ENCODE measurements at places on chromosomes 2 and 18.

DNA sequence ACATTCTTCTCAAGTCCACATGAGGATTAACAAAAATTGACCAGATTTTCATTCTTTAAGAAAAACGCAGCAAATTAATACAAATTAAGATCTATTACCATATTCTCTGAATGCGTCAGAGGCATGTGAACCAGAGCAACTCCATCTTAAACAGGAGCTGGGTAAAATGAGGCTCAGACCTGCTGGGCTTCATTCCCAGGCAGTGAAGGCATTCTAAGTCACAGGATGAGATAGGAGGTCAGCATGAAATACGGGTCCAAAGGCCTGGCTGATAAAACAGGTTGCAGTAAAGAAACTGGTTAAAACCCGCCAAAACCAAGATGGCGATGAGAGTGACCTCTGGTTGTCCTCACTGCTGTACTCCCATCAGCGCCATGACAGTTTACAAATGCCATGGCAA, 217.6 kb downstream of the RDH14 start:
- DNase-seq = no peak

DNA sequence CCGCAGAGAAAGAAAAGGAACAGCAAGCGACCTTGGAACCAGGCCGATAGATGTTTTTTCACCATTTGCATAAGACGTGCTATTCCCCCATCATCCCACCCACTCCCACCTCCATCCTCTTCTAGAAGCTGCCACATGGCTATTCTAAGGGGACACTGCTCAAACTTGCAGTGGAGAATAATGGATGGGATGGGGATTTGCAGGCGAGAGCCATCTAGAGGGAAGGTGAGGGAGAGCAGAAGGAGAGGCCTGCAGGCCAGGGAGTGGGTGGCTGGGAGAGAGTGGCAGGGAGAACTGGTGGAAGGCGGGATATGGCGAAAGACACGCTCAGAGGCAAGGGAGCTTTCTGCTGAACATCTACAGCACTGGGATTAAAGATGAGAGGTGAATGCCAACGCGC, 84.9 kb downstream of the MAPK4 start:
- no peak for DNase-seq

- DNase-seq = no peak
Measured at GRCh38 chr2:182366628-182367027, 60.2 kb downstream of the PDE1A start.

- DNase-seq = no peak
Measured at GRCh38 chr2:183291436-183291835, 167.2 kb downstream of the NUP35 start.

DNA sequence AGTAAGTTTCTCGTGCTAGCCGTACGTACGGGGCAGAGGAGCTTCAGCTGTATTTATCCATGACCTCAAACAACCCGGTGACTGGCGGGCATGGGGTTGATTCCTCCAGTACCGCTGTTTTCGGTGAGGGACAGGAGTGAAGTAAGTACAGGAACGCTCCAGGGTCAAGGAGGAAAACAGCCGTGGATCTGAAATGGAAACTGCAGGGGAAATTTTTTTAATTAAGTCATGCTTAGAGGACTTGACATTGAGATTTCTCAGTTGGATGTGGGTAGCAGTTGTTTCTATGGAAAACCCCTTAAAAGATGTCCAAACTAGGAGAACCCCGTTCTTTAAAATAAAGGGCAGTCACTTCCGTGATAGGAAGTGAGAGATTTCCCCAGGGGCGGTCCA, 1.2 kb downstream of the RAB12 start:
- DNase-seq = no peak

- no peak for DNase-seq
Measured at GRCh38 chr18:1982056-1982455, 589.2 kb downstream of the METTL4 start.

GRCh38 chr2:65514555-65515195, 82.3 kb upstream of the SPRED2 start:
- no peak for DNase-seq

- no peak for DNase-seq
Measured at GRCh38 chr2:120846406-120847095, 110.9 kb downstream of the GLI2 start.

GRCh38 chr18:78778651-78779050, 201.0 kb upstream of the SALL3 start:
- no peak for DNase-seq

DNA sequence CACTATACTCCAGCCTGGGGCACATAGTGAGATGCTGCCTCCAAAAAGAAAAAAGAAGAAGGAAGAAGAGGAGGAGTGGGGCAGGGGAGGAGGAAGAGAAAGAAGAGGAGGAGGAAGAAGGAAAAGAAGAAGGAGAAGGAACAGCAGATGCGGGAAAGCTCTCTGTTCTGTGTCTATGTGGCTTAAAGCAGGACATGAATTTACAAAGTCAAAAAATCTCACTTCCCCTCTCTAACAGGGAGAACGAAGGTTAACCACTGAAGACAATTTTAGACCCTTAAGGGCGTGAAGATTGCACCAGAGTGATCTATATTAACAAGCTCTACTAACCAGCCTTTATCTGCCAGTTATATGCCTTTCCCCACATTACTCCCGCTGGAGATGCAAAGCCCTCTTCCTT, 258.9 kb downstream of the METTL4 start:
- no peak for DNase-seq

DNA sequence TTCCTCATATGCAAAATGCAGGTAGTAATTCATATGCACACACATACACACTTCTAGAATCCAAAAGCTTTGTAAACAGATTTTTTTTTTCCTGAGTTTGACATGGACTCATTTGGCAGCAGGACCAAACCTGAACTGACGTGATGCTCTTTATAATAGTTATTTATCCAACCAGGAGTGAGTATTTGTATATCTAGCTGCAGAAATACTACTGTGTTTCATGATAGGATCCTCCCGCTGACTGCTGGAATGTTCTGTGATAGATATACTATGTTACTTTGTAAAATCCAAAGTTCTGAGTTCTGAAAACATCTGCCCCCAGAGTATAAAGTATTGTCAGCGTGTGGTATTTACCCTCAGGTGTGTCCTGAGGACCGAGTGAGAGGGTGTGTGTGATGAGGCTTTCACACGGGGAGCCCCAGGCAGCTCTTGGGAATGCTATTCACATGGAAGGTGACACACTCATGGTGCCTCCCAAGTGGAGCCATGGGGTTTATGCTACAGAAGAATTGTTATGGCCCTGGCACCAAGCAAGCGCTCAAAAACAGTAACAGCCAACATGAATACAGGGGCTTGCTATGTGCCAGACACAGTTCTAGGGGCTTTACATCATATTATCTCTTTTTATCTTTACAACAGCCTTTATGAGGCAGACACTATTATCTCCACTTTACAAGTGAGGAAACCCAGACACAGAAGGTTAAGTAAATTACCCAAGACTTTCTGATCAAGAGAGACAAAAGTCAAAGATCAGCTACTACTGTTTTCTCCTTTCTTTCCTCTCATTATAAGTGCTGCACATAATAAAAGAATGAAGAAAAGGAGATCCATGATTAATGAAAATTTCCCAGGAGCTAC, 16.7 kb upstream of the TXNDC2 start:
- no peak for DNase-seq

GRCh38 chr2:43592443-43592842, 3.4 kb downstream of the THADA start:
- no peak for DNase-seq

DNA sequence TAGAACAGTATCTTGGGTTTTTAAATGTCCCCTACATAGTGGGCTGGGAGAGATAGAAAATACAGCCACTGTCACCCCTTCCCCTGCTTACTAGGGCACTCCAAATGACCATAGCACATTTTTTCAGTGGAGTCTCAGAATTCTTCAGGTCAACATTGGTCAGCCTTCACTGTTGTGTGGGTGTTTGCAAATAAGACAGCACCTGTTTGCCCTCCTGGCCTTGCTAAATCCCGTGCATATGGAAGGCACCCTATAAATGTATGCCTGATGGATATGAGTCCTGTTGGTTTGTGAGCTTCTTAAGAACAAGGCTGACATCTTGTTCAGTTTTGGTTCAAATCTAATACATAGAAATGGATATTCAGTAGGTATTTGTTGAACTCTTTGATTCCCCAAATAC, 12.5 kb downstream of the ITGA6 start:
- DNase-seq = no peak

DNA sequence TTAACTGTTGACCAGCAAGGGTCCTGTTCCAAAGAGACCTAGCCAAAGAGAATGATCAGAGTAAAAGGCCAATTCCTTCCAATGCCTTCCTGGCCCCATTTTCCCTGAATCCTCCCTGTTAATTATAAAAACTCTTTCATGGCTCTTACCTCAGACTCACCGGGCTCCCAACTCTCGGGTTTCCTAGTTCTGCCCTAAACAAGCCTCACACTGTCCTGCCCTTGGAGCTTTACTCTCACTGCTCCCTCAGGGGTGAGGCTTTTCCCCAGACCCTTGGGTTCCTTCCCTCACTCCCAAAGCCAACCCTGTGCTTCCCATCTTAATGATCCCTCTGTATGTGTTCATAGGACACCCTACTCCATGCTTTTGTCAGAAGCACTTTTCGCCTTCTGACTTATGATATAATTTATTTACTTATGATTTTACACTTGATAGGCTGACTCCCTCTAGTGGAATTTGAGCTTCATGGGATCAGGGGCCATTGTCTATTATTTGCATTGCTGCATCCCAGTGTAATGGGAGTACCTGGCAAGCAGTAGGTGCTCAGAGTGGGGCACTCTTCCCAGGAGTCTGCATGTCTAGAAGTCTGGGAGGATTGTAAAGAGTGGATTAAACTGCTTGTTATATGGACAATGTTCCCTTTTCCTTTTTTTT, 29.9 kb upstream of the ZNG1B start:
- no peak for DNase-seq

DNA sequence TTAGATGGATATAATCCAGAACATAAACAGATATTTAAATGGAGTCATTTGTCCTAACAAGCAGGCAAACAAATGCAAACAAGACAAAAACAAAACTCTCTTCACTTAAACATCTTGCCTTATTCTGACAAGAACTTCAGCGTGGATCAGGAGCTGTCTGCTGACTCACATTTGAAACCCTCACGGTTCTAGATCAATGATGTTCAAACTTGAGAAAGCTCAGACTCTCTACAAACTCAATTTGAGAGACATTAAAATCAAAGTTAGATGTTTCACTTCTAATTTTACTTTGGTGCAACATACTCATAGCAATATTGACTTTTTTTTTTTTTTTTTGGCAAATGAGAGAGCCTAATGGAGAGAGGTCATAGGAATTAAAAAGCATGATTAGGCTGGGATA, 362.8 kb upstream of the SLC14A2 start:
- DNase-seq = no peak

- no peak for DNase-seq
Measured at GRCh38 chr2:228681426-228681825, 499.9 kb upstream of the SPHKAP start.

GRCh38 chr2:241863536-241863954, 4.9 kb upstream of the PDCD1 start:
- no peak for DNase-seq

DNA sequence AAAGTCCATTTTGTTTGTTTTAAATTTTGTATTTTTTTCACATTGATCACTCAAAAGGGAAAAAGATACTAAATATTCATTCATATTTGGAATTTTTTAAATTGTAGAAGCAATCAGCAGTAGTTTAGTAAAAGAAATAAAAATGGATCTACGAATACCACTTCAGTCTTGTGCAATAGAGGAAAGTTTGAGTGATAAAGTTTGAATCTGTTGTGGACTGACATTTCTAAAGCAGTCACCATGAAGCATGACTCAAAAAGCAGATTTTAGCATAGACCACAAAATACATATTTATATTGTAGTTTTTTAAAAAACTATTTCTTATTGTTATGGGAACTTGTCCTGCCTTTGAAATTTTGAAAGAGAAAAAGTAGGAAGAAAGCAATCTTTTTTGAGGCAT, 520.5 kb upstream of the ZEB2 start:
- no peak for DNase-seq

DNA sequence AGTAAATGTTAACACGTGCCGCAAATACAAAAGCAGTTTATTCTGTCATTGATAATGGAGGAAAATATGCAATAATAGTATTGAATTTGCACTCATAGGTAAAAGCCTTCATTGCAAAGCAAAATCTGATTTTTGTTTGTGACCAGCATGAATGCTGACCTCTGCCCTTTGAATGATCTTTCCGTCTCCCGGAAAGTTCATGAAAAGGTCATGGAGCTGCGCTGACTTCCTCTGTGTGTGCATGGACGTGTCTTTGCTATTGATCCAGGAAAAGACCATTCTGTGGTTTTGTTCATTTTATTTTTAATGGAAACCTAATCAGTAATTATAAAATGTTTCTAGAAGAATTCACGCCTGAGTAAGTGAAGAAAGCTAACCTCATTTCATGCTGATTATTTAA, 320.0 kb downstream of the MTX2 start:
- no peak for DNase-seq

- no peak for DNase-seq
Measured at GRCh38 chr2:54053830-54054229, 61.6 kb upstream of the ACYP2 start.

- no peak for DNase-seq
Measured at GRCh38 chr2:136377423-136378382, 259.8 kb upstream of the CXCR4 start.

- no peak for DNase-seq
Measured at GRCh38 chr2:190529486-190530247, 4.9 kb downstream of the NEMP2 start.

- DNase-seq = no peak
Measured at GRCh38 chr18:49910019-49910418, 96.7 kb upstream of the ACAA2 start.

DNA sequence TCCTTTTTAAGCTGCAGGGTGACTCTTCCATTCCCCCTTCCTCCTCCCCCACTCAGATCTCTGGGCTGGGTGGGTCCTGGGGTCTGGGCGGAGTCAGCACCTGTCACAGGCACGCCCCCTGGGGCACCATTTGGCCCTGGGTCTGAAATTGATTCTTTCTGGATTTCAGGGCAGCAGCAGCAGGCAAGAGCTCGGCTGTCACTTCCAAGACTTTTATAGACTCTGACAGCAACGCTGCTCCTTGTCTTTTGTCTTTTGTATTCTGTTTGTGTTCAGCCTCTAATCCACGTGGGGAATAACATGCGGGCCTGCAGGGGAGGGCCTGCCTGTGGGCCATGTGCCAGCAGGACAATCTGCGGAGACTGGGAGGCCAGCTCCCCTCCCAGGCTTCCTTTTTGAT, 3.9 kb downstream of the BOD1L2 start:
- DNase-seq = no peak

DNA sequence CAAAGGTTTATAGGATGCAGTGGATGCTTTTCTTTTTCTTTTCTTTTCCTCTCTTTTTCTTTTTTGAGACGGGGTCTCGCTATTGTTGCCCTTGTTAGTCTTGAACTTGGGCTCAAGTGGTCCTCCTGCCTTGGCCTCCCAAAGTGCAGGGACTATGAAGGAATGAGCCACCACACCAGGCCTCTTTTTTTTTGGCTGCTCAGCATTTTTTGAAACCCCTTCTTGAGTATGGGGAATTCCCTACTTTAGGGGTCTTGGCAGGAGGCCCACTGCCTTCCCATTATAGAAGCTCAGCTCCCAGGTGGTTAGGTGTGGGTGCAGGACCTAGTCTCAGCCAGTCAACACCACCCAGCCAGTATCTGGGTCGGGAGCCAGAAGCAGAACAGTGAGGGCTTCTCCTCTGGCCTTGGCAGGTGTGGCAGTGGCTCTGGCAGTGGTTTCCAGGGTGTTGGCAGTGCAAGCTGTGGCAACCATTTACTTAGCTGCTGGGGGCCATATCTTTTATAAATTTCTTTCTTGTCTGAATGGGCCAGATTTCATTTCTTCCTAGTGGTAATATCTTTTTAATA, 51.4 kb upstream of the ACYP2 start:
- no peak for DNase-seq
